ENCODE measurements at places on chromosomes 4 and X. TPM values are rescaled to one million over a fixed set of nuclear protein-coding genes. Genes with fewer than 3 reads are reported as not detected.

DNA sequence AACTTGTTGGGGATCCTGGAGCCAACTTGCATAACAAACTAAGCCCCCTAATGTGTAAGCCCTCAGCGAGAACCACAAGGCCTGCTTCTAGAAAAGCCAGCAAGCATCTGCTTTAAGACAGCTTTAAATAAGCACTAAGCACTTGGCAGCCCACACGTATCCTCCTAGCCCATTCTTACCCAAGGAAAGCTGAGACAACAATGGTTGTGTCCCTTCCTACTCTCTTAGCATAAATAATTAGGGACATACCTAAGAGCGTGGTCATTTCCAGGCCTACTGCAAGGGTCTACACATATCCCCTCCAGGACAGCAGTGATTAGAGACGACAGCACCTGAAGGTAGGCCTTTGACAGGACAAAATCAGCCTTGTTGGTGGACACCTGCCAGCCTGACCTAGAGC is 322.8 kb upstream of the PPARGC1A start:
- DNase-seq: no peak

The EREG gene
- total RNA-seq: not detected

- DNase-seq: no peak
Measured at GRCh38 chr4:52037689-52038102, 403 bp downstream of the SGCB start.

The CXCL3 gene
- total RNA-seq: 0.56 TPM

GRCh38 chr4:92450694-92451093 is 146.9 kb downstream of the GRID2 start:
- DNase-seq: no peak

The PAPSS1 gene
- 7.6 TPM for total RNA-seq

DNA sequence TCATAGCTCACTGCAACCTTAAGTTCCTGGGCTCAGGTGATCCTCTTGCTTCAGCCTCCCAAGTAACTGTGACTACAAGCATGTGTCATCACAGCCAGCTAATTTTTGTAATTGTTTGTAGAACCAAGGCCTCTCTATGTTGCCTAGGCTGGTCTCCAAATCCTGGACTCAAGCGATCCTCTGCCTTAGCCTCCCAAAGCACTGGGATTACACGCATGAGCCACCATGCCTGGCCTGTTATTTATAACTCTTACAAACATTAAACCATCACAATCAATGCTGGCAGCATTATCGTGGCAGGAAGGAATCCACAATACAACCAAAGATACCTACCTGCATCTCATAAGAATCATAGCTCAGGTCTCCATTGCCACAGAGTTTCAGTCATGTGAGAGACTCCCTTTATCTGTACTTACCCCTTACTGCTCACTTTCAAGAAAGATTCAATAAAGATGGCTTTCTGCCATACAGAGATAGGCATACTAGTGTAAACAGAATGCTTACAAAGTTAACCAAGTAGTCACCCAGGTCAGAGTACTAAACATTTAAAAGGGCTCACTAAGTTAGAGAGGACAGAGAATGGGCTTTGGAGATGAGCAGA is 48.5 kb downstream of the SMIM31 start:
- DNase-seq: no peak

The FAM50A gene
- 20.7 TPM for total RNA-seq

DNA sequence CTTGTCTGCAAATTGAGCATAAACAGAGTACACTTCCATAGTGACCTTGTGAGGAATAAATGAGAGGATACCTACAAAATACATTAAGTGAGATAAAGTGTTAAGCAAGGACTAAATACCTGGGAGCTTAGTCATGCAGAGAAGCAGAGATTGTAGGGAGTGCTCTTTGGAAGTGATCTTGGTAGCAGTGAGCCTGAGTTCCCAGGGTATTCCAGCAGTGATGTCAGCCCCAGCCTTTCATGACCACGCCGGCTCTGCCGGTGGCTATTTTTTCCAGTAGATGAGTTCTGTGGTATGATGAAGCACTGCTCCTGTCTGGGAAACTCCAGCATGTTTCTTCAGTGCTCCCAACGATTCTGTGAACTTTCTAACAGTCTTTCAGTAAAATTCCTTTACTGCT is 391.5 kb upstream of the IGFBP7 start:
- DNase-seq: no peak

DNA sequence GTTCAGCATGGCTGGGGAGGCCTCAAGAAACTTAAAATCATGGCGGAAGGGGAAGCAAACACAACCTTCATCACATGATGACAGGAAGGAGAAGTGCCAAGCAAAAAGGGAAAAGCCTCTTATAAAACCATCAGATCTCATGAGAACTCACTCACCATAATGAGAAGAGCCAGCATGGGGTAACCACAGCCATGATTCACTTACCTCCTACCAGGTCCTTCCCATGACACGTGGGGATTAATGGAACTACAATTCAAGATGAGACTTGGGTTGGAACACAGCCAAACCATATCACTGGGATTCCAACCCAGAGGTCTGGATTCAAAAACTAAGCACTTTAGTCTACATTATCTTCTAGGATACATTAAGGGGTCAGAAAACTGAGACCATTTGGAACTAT is 609.6 kb upstream of the SPANXN1 start:
- DNase-seq: no peak

DNA sequence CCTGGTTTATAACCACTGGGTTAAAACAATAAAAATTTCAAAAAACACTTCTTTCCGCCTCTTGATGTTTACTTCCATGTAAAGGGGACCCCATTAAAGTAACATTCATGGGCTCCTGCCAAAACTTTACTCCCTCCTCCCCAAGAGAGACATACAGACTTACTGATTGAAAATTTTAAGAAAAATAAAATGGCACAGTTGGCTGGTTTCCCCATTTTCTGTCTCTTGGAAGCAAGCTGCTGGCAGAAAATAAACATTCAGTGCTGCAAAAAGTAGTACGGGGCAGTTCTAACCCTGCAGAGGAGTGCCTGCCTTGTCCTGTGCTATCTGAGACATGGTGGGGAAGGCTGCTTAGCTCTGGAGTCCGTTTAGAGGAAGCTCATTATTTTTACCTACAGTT is 187.3 kb upstream of the INTU start:
- DNase-seq: no peak

The SNCA gene
- 0.92 TPM for total RNA-seq

The MSANTD1 gene
- 0.64 TPM for total RNA-seq

DNA sequence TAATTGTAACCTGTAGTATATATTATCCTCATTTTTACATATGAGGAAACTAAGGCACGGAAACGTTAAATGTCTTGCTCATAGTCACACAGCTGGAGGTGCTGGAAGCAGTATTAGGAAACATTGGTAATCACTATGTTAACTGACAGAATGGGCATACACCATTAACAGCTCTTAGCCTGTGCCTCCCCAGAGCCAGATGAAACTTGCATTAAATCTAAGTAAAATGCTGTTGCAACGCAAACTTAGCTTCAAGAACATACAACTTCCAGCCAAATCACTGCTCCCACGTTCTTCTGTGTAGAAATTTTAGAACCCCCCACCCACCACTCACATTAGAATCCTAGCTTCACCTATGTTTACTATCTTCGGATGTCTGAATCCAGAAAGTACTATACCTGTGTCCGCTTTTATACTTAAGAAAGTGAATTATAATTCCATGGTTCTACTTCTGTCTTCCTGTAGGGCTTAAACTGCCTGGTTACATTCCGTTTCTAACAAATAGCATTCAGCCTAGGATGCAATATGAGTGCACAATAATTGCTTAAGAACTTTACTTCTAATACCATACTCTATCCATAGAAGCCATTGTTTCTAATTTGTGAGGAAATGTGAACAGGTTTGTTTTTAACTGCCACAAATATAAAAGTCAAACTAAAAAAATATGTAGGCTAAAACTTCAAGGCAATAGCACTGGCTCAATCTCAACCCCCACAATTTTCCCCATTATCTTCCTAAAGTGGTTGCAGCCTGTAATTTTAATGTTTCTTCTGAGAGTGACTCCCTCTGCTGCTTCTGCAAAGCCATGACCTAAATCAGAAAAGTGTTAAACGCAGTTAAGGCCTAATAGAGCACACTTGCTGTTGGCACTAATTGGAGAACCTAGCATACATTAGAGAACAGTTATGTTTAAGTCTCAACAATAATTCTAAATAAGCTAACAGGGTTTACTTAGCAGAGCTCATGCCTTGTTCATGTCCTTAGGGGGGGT is 4.4 kb downstream of the UNC5C start:
- DNase-seq: no peak

The ADH1A gene
- total RNA-seq: 292 TPM

GRCh38 chr4:88353324-88353723 is 25.3 kb upstream of the HERC6 start:
- no peak for DNase-seq

DNA sequence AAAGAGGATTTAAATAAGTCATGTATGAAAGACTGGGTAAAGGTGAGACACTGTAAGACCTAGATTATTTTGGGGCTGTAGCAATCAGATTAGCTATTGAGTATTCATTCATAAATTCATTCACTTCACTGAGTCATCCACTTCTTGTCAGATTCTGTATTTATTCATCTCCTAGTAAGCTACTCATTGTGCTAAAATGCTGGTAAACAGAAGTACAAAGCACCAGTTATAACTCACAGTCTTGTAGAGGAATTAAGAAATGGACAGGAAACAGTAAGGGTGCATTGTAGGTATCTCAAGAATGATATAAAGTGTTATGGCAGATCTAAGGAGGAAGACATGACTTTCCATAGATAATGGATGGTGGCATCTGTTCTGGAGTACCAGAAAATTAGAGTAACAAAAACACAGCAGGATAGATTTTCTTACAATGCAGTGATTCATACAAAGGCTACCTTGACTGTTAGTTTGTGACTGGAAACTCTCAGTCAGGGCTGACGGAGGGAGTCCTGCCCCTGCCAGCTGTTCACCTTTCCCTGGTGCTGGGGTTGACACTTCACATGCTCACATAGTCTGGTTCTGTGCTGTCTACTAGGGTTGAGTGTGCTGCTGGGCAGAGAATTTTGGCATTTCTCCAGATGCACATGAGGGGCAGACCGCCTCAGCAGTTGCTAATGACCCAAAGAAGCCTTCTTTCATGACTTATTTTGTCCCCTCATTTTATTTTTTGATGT is 26.5 kb upstream of the HAND2 start:
- DNase-seq: no peak

DNA sequence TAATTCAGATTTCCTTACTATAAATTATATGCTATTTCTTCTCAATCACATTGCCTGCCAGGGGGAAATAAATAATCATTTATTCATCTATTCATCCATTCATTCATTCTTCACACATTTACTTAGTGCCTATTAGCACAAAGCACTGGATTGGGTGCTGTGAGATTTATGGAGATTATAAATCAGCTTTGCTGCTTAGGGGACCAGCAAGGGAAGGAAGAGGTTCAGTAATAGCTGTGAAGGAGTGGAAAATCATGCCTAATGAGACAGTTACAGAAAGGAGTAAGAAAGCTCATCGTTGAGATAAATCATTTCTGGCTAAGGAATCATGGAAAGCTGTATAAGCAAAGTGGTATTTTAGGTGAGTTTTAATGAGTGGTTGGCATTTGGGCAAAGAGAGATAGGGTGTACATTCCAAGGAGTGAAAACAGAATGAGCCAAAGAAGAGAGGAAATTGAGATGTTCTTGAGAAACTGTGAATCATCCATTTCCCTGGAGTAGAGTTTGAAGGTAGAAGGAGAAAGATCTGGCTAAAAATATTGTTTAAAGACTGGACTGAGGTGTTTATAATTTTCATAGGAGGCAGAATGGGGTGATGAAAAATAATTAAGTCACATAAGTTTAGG is 9.6 kb downstream of the ARSJ start:
- DNase-seq: no peak

The MAGEB1 gene
- not detected for total RNA-seq

DNA sequence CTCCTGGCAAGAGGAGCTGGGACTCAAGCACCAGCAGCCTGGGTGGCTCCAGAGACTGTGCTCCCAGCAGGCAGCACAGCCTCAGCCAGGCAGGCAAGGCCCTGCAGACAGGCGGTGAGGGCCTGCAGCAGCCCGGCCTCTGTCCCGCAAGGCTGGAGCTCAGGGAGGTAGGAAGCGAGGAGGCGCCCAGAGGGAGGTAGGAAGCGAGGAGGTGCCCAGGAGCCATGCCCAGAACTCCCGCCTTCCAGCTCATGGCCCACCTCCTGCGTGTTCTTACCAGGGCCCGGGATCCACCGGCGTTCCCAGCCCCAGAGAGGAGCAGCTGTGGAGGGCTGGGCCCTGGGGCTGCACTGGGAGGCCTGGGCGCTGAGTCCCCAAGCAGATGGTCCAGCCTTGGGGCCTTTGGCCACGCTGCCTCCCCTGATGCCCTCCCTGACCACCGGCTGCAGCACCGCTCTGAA is 133.1 kb downstream of the HMX1 start:
- DNase-seq: peak; percentile 18

The HSD17B13 gene
- 84.3 TPM for total RNA-seq

- DNase-seq: no peak
Measured at GRCh38 chrX:2967998-2968909, 38.1 kb upstream of the ARSH start.

The WWC2 gene
- 37.2 TPM for total RNA-seq

The MTTP gene
- total RNA-seq: 112 TPM

- no peak for DNase-seq
Measured at GRCh38 chrX:149818652-149819051, 36.9 kb downstream of the MAGEA9 start.

GRCh38 chr4:8662776-8663175 is 70.2 kb downstream of the CPZ start:
- peak; percentile 20 for DNase-seq

DNA sequence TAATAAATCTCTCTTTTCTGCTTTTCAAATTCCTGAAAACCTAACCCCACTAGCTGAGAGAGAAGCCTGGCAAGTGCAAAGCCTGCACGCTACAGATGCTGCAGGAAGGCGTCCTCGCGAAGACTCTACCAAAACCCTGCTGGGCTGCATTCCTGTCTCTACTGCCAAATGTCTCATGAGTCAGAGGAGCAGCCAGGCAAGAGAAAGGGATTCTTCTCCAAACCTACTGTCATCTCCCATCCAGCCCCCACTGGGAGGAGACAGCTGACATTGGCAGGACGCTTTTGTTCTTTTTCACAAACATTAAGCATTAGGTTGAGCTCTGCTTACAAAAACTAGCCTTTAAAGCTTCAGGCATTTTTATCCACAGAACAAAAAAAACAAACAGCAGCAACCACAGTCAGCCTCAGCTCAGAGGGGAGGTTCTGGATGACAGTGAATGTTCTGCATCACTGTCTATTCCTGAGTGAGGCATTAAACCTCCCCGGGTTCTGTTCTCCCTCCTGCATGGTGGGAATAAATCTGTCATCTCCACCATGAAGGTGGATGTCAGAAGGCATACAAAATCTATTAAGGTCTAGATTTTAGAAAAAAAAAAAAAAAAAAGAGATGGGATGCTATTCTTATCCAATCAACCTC is 18.0 kb downstream of the CRMP1 start:
- DNase-seq: no peak

The CC2D2A gene
- 3.3 TPM for total RNA-seq

The HOPX gene
- 0.27 TPM for total RNA-seq

The CXCL11 gene
- not detected for total RNA-seq

GRCh38 chr4:152870606-152871005 is 65.5 kb upstream of the FHDC1 start:
- no peak for DNase-seq

GRCh38 chr4:145887241-145887991 is 51.2 kb downstream of the ZNF827 start:
- DNase-seq: no peak

The SLC38A5 gene
- total RNA-seq: 0.35 TPM

All from right lobe of liver (tissue), 6 donors.